Activated CD8-positive, alpha-beta memory T cell treated with anti-CD3 and anti-CD28 coated beads, Interleukin-2, amount 50 U/mL, for 48 hours (primary cell): ENCODE measurements at places on chromosomes 6 and 20.

GRCh38 chr6:133610227-133610840 is 278.6 kb upstream of the TCF21 start:
- no peak for DNase-seq

- no peak for DNase-seq
These were observed 102.3 kb downstream of the LYRM2 start for GRCh38 chr6:89536231-89536630.

- DNase-seq = no peak
These were observed 88.0 kb downstream of the INSM1 start for GRCh38 chr20:20455926-20456325.

DNA sequence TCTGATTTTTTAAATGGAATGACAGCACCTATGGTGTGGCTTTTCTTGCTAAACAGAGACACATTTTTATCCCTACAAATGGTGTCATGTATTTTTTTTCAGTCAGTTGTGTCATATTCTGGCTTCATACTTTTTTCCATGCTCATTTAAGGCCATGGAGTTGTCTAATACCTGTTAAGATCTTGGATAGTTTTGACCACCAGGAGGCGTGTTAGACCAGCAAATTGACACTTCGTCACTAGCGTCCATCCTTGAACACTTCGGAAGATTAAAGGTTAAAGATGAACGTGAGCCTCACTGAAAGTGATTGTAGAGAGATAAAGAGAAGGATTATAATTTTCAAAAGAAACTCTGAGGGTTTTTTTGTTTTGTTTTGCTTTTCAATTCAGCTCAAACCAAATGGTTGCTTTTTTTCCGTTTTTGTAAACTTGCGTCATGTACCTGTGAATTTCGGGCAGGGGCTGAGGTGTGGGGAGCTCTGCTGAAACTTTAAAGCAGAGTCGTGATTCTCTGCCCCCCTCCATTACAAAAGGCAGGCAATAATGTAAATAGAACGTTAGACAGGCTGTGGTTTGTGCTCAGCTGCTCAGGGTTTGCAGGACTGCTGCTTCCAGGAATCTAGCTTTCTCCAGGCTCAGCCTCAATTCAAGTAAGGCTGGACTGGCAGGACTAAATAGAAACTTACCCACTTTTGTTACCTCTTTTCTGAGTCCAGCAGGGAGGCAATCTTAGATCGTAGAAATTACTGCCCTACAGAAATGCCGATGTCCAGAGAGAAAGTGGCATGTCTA is 245.1 kb downstream of the FOXA2 start:
- DNase-seq = no peak

- DNase-seq = no peak
These were observed 4.2 kb upstream of the SERPINB1 start for GRCh38 chr6:2845880-2846208.

DNA sequence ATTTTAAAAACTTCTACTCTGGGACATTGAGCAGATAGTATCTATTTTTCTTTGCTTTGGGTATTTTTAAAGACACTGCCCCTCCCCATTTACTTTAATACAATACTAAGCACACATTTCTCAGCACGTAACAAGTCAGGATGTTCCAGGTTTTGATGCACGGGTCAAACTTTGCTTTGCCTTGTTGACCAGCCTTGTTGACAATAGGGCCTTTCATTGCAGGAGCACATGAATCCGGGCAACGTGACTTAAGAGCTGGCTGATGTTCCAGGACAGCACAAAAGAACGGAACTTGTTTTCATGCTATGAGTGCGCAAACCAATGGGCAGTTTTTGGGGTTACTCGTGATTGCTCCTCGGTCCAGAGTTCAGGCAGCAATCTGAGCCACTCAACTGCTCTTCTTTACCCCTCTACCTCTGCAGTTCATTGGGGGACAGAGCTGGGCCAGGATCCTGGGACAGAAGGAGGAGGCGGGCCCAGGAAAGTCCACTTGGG is 78.6 kb upstream of the SLC22A16 start:
- DNase-seq = no peak

GRCh38 chr6:79813143-79813850 is 134.1 kb downstream of the ELOVL4 start:
- no peak for DNase-seq

GRCh38 chr6:76510489-76510888 is 438.0 kb upstream of the IMPG1 start:
- no peak for DNase-seq

GRCh38 chr6:118808793-118809638 is 84.9 kb upstream of the ASF1A start:
- no peak for DNase-seq

- no peak for DNase-seq
These were observed 3.1 kb downstream of the LTB start for GRCh38 chr6:31579119-31579505.

GRCh38 chr6:136607204-136607931 is 57.1 kb upstream of the MAP7 start:
- no peak for DNase-seq

- DNase-seq = no peak
These were observed 740 bp downstream of the NELFCD start for GRCh38 chr20:58981628-58982364.

DNA sequence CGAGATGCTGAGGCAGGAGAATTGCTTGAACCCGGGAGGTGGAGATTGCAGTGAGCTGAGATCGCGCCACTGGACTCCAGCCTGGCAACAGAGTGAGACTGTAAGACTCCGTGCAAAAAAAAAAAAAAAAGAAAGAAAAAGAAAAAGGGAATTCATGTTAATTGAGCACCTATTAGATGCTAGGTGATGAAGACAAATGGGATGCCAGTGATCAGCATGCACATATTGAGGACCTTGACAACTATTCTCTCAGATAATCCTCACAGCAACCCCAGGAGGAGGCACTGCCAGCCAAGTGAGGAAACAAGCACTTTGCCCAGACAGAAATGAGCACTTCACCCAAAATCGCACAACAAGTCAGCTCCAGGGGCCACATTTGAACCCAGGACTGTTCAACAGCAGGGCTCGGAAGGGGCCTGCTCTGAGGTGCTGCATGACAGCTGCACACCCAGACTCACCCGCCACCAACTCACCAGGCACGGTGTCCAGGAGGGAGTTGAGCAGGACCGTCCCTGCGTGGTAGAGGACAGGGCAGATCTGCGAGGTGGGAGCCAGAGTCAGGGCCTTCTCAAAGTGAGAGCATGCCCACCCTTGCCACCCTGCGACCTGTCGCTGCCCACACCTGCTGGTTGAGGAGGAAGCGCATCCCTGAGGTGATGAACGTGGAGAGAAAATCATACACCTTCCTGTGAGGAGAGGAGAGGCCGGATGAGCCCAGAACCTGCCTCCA is 4.6 kb downstream of the PLTP start:
- no peak for DNase-seq

GRCh38 chr6:36224918-36225461 is 28.4 kb downstream of the BRPF3 start:
- no peak for DNase-seq

DNA sequence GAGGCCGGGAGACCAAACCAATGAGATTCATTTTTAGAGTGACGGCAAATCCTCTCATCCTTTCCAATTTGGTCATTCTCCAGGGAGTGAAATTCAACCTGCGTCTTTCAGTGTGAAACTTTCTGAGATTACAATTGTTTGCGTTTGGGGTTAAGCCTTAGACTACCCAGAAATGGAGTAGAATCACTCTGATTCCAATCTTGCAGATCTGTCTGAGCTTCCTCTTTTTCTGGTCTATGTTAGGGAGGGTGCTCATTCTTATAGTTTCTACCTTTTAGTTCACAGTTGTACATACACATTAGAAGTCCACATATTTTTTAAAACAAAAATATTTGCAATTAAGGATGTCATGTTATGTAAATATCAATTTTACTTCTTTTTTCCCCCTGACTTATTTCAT is 183.0 kb upstream of the PHACTR1 start:
- no peak for DNase-seq

- no peak for DNase-seq
These were observed 495.3 kb upstream of the RNF217 start for GRCh38 chr6:124466949-124467348.

GRCh38 chr6:85923013-85923430 is 280.3 kb upstream of the SYNCRIP start:
- DNase-seq = no peak

DNA sequence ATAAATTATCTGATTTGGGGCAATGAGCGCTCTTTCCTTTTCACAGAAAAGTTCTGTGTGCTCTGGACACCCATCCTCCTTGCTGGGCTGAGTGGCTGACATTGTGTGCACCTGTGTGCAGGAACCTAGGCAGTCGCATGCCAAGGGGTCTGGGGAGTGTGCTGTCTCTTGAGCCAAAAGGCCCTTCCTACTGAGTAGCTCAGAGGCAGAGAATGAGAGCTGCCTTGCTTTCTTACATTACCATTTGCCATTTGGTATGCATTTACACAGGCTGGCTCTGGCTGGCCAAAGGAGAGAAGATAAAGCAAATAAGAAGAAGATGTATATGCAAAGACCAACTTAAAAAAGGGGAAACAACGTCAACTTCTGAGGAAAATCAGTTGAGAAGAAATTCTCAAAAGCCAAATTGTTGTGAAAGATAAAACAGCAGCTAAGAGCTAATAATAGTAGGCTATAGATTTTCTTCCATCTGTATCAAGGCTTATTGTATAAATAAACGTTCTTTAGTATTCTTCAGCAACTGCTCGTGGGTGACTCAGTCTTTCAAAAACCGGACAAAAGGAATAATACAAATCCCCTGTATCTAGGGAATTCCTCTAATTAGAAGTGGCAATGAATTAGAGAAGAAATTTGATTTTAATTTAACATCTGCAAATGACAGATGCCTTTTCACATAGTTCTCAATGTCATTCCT is 121.9 kb downstream of the INSM1 start:
- no peak for DNase-seq

GRCh38 chr6:107360476-107360875 is 98.9 kb downstream of the PDSS2 start:
- DNase-seq = no peak

DNA sequence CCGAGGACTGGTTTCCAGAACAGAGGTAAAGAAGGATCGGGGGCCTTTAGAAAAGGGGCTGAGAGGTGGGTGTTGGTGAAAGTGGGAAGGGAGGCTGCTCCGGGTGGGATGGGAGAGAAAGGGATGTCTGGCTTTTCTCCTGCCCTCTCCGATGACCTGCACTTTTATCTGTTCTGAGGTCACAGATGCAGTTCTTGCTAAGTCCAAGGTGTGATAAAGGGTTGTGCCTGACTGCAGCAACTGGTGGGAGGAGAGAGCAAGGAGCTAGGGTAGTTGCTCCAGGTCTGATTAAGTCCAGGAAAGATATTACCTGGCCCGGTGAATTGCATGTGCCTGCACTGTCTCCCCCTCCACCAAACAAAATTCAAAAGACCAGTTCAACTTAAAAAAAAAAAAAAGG is 145.6 kb upstream of the SOX4 start:
- no peak for DNase-seq

- DNase-seq = no peak
These were observed 1.3 kb downstream of the CEP85L start for GRCh38 chr6:118649918-118650581.

DNA sequence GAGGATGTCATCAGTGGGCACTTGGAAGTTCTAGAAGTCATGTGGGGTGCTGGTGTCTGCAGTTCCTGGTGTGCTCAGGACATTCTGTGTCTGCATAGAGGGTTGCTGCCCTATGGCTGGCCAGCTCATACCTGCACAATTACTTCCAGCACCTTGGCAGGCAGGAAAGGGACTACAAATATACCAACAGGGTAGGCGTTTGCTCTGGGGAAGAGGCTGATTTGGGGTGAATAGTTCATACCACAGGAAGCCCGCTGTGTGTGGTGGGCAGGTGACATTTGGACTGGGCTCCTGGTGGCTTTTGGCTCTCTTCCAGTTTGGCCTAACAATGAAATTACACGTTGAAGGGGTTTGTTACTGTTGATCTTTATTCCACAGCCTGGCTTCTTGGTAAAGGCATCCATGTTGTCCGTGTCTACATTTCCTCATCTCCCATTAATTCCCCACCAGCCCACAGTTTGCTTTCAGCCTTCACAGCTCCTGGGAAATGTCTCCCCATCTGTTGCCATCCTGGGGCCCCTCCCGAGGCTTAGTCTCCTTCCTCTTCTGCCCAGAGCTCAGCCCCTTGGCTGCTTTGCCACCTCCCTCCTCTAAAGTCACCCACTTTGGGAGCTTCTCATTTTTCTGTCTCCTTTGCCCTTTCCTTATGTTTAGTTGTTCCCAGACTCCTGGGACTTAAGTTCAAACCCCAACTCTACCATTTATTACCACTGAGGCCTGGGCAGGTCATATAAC is 88.1 kb downstream of the RSPH3 start:
- no peak for DNase-seq

DNA sequence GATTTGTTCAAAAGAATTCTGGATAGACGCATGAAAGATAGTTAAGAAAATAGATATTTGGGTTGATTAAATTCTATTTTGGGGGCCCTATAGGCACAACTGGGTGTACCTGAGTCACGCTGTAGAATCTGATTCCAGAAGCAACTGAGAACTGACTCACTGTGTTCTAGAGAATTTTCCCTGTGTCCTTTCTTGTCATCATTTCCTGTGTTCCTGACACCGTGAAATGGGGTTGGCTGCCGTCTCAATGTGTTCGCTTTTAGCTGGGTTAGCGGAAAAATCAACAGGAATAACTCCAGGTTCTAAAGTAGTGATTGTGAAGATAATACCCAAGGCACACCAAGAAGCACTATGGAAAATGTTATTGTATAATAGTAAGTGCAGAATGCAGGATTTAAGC is 5.0 kb downstream of the GCNT2 start:
- DNase-seq = no peak

DNA sequence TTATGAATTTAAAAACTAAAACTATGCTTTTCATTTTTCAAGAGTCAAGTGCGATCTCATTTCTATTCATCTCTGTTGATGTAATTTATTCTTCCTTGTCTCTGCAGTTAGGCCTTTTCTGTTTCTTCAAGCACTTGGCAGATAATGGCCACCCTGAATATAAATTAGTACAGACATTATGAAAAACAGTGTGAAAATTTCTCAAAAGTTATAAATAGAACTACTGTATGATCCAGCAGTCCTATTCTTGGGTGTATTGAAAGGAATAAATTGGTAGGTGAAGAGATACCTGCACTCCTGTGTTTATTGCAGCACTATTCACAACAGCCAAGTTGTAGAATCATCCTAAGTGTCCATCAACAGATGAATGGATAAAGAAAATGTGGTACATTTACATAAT is 248.3 kb downstream of the DOK5 start:
- DNase-seq = no peak

GRCh38 chr6:159691133-159691962 is 1.7 kb downstream of the SOD2 start:
- DNase-seq = no peak
